Hematopoietic multipotent progenitor cell treated with erythropoietin and hydrocortisone succinate and interleukin-3 and kit ligand, for 15 days (in vitro differentiated cells): ENCODE measurements at places on chromosomes 6 and 20.

DNA sequence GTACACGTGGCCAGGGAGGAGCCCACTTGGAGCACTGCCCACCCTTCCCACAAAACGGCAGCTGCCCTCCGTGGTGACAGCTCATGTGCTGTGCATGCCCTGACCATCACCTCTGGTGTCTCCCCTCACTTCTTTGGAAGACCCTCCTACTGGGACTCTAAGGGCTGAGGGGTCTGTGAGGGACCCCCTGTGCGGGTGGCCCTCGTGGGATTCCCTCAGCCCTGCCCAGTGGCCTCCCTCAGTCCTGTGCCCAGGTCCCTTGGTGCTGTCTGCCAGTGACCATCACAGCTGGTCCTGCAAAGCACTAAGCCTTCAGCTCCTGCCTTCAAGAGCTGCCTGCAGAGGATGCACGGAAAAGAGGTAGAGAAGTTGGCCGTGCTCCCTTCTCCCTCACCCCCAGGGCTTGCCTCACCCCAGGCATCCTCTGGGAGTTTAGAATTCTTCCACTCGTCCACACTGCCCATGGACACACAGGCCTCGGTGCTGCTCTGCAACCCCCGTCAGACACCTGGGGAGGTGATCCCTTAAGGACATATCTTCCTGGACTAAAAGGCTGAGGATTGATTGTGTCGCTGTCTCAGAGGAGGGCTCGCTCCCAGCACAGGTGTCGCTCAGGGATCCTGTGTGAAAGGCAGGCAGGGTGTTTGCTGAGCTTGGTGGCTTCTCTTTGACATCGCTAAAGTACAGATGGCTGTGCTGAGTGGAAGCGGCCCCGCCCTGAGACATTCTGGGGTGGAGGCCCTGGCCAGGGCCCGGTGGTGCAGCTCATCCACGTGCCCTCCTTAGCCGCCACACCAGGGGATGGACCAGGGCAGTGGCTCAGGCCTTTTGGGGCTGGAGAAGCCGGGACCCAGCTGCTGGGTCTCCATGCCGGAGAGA, 119.5 kb upstream of the FRMD1 start:
- no peak for DNase-seq

- DNase-seq: no peak
Observed at GRCh38 chr20:49323622-49324238, 45.9 kb upstream of the ZNFX1 start.

- no peak for DNase-seq
Observed at GRCh38 chr6:97885828-97886227, 602.8 kb upstream of the MMS22L start.

DNA sequence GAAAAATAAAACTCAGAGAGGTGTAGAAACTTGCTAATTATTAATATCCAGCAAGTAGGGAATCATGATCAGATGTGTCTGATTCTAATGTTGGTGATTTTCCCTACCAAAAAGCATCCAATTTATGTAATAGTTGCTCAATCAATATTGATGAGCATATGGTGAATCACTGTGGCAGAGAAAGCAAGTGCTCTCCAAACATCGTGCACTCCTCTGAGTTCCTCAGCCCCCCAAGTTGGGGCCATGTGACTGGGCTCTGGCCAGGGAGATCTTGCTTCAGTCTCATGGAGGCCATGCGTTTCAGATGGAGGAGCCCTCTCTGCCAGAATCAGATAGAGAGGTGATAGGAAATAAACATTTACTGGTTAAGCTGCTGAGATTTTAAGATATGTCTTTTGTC, 133.2 kb upstream of the LY86 start:
- DNase-seq: no peak

GRCh38 chr6:101398716-101399615, 5.5 kb downstream of the GRIK2 start:
- DNase-seq: no peak
